ENCODE measurements at places on chromosomes 1 and 21.

DNA sequence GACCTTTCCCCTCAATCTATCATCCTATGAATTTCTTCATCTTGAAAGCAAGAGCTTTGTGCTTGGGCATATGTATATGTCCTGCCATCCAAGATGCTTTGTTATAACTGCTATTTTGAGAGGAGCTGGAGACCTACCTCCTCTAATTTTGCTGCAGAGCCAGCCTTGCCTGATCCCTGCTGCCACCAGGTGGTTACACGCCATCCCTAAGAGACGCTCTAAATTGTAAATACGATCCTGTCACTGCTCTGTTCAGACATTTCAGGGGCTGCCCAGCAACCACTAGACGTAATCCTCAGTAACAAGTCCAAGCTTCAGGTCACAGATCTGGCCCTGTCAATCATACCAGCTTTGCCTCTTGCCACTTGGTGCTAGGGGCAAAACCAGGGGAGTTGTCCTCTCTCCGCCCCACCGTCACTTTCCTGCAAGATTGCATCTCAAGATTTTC, 32.9 kb downstream of the GPA33 start:
- no peak for DNase-seq

DNA sequence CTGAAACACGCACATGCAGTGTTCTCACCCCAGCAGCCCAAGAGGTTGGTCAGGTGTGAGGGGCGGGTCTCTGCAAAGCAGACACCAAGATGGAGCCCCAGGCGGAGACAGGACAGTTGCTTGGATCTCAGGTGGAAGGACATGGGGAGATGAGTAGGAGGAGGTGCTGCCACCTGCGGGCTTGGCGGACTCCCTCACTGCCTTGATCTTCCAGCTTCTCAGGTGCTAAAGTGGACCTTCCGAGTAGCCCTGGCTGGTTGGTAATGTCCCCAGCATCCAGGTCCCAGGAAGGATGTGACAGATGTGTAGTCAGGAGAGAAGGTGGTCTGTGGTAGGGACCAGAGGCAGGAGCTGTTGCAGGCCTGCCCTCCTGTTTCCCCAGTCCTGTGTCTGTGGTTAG, 114.1 kb downstream of the AJAP1 start:
- DNase-seq, result no peak

- no peak for DNase-seq
Observed at GRCh38 chr1:162476620-162477019, 21.0 kb upstream of the UHMK1 start.

DNA sequence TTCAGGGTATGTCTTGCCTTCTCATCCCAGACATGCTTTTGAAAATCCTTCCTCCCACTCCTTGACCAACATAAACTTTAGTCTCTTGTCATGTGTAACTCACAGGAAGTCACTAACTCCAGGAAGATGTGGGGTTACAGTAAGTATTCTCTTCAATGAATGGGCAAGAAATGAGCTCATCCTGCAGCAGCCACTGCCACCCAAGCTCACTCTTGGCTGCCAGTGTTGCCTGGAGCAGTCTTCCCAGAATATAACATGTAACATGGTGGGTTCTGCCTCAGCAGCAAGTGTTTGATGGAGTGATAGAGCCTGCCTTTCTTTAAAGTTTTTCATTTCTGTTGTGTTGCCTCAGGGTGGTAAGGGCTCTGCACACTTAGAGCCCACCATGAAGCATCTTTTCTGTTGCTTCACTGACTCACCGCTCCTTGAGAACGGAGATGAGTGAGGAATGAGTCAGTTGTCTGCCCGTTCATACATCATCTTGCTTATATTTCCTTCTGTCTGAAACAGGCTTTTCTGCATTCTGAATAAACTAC, 187.0 kb downstream of the TPR start:
- no peak for DNase-seq

DNA sequence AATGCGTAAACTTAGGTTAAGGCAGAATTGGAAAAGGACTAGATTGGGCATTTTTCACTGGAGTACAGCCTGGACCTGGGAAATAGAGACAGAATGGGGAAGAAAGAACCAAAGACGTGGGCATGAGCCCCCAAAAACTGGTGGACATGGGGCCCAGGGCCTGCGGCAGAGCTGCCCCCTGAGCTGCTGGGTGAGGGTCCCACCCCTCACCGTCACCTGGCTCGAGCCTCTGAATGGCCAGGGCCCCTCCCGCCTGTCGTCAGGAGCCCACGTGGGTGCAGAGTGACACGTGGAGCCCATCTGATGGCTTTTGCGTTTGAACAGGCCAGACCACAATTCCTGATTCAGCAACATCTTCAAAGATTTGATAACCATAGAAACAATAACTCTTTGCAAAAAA, 360.9 kb upstream of the VAMP3 start:
- no peak for DNase-seq

- DNase-seq, result no peak
Observed at GRCh38 chr1:192201303-192201702, 43.0 kb downstream of the RGS18 start.

DNA sequence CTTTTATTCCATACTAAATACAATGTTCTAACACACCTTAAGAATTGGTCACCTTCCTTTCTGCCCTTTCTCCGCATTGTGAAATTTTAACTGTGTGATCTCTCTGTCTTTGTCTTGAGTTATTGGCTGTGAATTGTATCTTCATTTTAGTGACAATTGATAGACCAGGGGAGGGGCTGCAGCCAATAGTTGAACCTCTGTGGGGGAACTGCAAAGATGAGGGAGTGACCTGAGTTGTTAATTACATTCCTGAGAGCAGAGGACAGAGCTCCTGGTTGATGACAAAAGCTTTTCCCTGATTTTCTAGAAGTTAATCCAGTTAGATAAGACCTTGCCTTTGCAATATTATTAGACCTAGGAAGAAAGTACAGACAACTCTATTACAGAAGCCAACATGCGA, 1535.7 kb downstream of the BRINP3 start:
- no peak for DNase-seq

GRCh38 chr1:198612471-198613260, 26.2 kb upstream of the PTPRC start:
- no peak for DNase-seq

GRCh38 chr21:36707763-36708285, 8.9 kb downstream of the SIM2 start:
- DNase-seq, result no peak

DNA sequence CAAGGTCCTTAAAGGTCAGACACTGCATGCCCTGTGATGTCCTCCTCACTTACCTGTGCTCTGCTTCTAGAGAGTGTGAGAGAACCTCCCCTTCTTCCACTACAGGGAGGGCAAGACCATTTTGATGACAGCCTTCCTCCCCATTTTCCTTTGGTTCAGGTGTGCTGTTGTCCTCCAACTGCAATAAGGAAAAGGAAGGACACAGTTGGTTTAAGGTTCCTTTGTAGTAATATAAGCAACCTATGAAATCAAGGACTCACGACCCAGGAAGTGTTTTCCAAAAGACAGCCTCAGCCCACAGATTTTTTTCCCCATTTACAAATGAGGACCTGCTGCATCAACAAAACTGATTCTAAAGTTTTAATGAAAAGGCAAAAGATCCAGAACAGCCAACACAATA, 6.6 kb upstream of the CCDC17 start:
- no peak for DNase-seq

GRCh38 chr1:9845914-9846313, 22.1 kb upstream of the CLSTN1 start:
- no peak for DNase-seq

Measured in cortex of kidney (tissue), 1 donor.